Pancreas (tissue), 10 donors: ENCODE measurements at places on chromosomes 12 and 14. TPM values are rescaled to one million over a fixed set of nuclear protein-coding genes. Genes with fewer than 3 reads are reported as not detected.

- peak; percentile 80 for DNase-seq
Observed at GRCh38 chr12:122063694-122064024, 14.9 kb upstream of the MLXIP start.

DNA sequence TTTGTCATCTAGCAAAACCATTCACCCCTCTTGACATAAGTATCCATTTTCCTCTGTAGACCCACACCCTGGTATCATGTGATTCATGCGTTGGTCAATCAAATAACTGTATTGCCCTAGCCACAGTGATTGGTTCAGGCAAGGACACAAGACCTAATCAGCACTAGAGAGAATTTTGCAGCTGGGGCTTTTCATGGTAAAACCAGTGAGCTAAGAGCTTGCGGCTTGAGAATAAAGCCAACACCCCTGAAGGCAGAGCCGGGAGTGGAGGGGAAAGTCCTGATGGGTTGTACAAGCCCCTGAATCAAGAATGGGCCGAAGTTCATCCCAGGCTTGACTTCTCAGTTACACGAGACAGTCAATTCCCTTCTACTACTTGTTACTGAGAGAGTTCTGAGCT lies 33.2 kb upstream of the LTBP2 start:
- no peak for DNase-seq

DNA sequence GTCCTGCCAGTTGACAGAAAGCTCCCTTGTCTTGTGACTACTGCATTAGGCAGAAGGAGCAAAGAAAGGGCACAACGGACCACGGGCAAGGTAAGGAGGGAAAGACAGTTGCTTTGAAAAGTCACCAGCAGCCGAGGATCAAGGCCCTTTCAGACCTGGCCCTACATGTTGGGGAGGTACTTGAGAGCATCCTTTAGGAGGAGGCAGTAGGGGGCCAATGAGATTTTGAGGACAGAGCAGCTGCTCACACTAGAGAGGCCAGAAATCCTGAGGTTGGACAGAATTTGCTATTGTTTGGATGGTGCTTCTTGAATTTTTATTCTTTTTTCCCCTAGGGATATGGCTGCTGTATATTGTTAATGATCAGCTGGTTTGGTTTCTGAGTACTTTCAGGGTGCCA lies 135.5 kb upstream of the PZP start:
- DNase-seq, result no peak

DNA sequence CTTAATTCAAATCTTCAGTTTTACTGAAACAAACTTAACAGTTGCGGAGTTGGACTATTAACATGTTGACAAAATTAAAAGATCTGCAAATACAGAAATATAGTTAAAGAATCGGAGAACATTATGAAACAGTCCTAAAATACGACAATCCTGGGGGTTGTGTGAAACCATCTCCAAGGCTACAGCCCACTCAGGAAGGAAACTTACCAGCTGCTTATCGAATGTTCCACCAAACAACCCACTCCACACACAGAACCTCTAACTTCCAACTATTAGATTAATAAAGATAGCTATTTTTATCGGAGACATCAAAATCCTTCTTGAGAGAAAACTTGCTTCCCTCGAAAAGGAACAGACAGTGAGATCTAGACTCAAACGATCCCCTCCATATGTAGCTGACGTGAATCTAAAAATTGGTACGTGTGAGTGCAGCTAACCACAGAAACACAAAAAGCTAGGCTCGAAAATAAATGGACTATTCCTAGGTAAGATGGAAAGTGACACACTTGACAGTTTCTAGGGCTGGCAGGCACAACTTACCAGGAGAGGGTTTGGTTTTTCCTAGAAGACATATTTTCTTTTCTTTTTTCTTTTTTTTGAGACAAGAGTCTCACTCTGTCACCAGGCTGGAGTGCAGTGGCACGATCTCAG lies 12.9 kb downstream of the VPS37B start:
- no peak for DNase-seq

DNA sequence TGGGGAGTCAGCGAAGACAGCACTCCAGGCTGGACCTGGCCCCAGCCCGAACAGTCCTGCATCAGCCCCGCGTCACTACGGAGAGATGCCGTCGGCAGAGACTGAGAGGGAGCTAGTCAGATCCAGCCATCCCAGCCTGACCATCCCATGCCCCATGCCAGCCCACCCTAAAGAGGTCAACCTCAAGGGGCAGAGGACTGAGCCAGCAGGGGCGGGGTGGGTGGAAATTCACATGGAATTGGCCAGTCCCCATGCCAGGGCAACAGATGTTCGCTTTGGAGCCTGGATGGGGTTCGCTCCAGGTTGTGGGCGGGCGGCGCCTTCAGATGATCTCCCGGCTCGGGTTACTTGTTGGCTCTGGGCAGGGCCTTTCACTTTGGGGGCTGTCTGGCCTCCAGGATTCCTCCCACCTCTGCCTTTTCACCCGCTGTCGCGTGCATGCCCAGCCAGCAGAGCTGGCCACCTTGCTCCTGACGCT lies 154.3 kb downstream of the TSPAN9 start:
- DNase-seq, result no peak

DNA sequence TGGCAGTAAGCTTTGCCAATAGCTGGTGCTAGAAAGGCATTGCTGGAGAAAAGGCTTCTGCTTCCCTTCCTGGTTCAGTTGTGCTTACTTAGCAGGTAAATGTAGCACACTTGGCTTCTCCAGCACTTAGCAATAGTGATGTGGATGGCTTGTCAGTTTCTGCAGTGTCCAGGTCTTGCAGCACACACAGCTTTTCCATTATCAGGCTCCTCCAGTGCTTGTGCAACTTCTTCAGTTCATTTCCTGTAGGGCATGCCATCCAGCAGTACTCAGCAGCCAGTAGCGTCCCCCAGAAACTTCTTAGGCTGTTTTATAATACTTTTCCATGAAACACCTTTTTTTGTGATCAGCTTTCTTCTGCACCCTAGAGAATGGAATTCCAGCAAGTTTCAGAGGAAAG lies 154.6 kb downstream of the SLC6A15 start:
- no peak for DNase-seq

DNA sequence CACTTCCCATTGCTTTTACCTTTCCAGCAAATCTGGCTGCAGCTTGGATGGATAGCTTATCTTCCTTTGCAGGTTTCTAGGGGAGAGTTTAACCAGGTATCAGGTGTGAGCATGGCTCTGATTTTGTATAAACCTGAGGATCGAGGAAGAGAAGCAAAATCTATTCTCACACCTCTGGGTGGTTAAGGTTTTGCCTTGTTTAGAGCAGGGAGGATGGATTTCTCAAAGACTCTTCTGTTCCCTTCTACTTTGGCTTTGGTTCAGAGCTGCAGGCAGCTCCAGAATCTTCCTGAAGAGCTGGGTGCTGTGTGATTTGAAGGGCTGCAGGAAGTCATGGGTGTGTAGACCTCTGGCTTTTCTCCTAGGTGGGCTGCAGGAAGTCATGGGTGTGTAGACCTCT lies 1.7 kb downstream of the JDP2 start:
- DNase-seq, result no peak

DNA sequence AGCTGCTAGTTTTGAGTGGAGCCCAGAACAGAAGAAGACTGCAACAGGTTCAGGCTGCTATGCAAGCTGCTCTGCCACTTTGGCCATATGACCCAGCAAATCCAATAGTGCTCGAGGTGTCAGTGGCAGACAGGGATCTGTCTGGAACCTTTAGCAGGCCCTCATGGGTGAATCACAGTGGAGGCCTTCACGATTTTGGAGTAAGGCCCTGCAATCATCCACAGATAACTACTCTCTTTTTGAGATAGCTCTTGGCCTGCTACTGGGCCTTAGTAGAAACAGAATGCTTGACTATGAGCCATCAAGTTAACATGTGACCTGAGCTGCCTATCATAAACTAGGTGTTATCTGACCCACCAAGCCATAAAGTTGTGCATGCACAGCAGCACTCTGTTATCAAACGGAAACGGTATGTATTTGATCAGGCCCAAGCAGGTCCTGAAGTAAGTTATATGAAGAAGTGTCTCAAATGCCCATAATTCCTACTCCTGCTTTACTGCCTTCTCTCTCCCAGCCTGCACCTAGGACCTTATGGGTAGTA lies 116.9 kb upstream of the CCDC196 start:
- no peak for DNase-seq

DNA sequence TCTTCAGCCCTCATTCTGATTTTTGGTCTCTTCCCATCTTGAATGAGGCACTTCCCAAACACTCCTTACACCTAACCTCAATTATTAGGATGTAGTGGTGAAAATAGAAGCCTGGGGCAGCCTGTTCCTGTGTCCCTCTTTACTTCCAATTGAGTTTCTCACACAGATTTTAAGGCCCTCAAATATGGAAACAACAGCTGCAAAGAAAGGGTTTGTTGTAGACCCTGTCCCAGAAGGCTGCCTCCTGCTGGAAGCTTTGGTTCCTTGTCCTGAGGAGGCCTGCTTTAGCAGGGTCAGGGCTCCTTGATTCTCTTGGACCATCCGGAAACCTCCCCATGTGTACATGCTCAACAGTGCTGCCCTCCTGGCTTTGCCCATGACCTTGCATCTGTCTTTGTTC lies 101.3 kb downstream of the TGFB3 start:
- no peak for DNase-seq

DNA sequence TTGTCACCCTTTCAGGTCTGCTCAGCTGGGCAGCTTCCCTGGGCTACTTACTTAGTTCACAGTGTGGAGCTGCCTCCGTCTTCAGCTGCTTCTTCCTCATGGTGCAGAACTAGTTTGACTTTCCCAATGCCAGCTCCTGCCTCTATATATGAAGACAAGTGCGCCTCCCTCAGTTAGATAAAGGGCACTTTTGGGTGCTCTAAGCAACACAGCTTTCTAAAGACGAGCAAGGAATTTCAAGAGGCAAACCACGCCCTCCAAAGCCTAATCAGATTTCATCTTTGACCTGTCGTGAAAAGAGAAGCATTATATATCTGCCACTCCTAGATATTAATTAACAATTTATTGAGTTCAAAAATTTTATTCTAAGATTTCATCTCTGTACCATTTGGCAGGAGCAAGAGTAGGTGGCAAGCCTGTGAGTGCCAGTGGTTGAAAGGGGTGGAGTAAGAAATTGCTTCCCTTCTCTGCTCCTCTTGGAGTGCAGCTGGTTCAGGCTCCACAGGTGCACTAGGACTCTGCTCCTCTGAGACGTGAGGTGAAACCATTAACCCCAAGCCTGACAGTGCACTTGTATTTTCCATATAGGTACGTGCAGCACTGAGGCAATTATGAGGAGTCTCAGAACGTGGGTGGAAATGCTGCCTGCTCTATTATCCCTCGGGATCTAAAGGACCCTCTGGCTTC lies 2.1 kb upstream of the SLC11A2 start:
- no peak for DNase-seq

DNA sequence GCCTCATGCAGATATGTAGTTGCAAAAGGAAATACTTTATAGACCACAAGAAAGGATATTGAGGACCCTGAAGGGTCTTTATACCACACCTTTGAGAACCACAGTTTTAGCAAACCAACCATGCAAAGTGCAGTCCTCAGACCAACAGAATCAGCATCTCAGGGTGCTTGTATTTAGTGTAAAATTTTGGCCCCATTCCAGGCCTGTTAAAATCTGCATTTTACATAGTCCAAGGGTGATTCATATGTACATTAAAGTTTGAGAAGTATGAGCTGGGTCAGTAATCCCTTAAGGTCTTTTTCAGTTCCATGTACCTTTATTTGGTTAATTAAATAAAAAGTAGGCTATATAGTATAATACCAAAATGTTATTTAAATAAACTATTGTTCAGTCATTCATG lies 91.2 kb downstream of the WNK1 start:
- no peak for DNase-seq

DNA sequence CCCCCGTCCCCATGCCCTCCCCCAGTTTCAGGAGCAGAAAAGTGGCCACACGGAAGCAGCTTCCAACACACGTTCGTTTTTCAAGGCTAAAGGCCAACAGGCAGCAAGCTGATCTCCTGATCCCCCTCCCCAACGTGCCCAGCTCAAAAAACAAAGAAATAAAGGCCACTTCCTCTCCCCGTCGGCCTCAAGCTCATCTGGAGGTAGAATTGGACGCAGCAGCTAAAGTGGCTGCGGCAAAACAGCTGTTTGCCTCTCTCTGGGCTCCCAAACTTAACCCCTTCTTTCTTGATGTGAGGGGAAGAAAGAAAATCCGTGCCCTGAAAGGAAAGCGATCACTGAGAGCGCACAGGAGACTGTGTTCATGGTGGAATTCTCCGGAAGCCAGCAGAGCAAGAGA lies 66.3 kb downstream of the SCARB1 start:
- no peak for DNase-seq

The KRT3 gene
- total RNA-seq, result not detected

The CYP27B1 gene
- 5.7 TPM for total RNA-seq

The RFX4 gene
- total RNA-seq, result 0.12 TPM

The RNASE3 gene
- not detected for total RNA-seq

The PMEL gene
- 2.4 TPM for total RNA-seq

The PRH2 gene
- not detected for total RNA-seq

The COX8C gene
- not detected for total RNA-seq

The SPATA7 gene
- 6.1 TPM for total RNA-seq
